Suprapubic skin (tissue), 4 donors: ENCODE measurements at places on chromosomes 3 and 15. TPM values are rescaled to one million over a fixed set of nuclear protein-coding genes. Genes with fewer than 3 reads are reported as not detected.

SCAMP5 gene
- total RNA-seq, result 3.5 TPM

SYNM gene
- total RNA-seq, result 20.3 TPM

MESP1 gene
- 1.2 TPM for total RNA-seq

TRANK1 gene
- 2.5 TPM for total RNA-seq

INAFM2 gene
- 9.1 TPM for total RNA-seq

DNA sequence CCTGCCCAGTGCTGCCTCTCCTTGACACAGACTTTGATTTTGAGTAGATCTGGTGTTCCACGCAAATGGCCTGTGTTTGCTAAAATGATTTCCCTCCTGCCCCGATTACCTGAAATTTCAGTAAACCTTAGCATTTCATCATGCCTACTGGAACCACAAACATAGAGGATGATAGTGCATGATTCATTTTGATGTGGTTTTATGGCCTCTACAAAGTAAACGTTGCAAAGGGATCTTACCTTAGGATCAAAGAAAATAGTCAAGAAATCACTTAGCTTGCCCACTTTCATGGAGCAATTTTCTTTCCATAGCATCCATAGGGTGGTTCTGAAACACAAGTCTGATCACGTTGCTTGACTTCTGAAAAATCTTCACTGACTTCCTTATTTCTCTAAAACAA is 524.6 kb upstream of the ATP11B start:
- no peak for DNase-seq

DNA sequence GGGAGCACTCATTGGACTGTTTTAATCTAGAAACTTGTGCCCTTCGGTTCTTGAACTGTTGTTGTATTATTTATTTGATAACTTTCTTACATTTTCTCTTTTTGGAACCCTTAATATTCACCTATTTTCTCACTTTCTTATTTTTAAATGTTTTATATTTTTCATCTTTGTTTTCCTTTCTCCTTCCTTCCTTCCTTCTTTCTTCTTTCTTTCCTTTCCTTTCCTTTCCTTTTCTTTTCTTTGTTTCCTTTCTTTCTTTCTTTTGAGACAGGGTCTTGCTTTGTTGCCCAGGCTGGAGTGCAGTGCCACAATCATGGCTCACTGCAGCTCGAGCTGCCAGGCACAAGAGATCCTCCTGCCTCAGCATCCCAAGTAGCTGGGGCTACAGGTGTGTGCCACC is 108.5 kb downstream of the TBC1D2B start:
- no peak for DNase-seq

DNA sequence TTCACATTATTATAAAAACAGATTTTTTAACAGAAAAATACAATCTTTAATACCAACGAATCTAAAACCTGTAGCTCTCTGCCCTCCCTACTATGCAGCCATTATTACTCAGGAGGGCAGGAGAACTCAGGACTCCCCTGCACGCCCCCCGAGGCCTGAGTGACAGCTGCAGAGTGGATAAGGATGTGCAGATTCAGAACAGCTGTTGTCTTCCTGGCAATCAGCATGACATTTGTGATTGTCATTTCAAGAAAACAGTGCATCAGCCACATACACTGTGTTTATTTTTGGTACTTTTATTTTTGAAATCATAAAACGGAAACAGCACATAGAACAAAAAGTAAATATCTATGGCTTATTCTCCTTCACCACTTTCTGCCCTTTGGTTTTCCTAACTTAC is 450.8 kb downstream of the OCA2 start:
- DNase-seq, result no peak

DNA sequence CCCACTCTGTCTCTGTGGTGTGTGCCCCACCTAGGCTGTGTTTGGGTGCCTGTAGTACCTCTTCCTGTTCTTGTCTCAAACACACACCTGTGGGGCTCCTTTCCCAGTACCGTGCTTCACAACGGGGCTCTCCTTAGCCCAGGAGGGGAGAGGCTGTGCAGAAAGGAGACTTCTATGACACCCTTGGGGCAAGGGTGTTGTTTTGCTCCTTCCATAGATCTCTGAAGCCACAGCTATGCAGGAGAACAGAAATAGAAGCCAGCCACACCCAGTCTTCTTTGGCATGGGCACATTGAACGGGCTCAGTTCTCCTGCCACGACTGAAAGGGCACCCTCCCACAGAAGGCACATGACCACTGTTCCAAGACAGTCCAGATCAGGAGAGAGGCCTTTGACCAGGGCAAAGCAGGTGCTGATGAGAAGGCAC is 74.3 kb downstream of the LIPC start:
- no peak for DNase-seq

GRCh38 chr15:39549912-39550311 is 31.0 kb upstream of the THBS1 start:
- DNase-seq, result no peak

GRCh38 chr15:31221936-31222515 is 104.6 kb upstream of the KLF13 start:
- DNase-seq, result no peak

GRCh38 chr3:45597171-45597570 is 2.6 kb downstream of the LIMD1 start:
- no peak for DNase-seq

GRCh38 chr3:43102773-43103480 is 3.0 kb downstream of the POMGNT2 start:
- no peak for DNase-seq

GRCh38 chr3:3038201-3038991 is 71.8 kb downstream of the IL5RA start:
- no peak for DNase-seq

GRCh38 chr15:89794627-89795241 is 18.6 kb downstream of the MESP2 start:
- no peak for DNase-seq

GRCh38 chr3:59899061-59899460 is 849.2 kb upstream of the CFAP20DC start:
- no peak for DNase-seq

DNA sequence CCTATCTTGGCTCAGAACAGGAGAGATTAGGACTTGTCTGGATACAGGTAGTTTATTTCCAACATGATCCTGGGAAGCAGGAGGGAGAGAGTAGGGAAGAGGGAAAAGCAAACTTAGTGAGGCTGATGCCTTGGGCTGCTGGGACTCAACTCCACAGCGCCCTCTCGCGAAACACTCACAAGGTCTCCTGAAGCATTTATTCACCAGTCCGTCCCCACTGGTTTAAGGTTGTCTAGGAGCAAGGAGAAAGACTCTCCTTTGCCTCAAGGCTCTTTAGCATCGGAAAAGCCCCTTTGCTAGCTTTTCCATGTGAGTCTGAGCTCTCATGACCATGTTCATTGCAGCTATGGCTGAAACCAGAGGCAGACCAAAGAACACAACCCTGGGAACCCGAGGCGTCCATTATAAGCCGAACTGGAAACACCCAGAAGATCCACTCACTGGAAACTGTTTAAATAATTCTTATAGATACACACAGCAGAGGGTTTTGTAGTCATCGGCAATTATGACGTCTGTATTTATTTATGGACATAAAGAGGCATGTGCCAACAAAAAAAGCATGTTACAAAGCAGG is 244.5 kb downstream of the CD47 start:
- no peak for DNase-seq

- DNase-seq, result no peak
These were observed 32.4 kb upstream of the LDHAL6B start for GRCh38 chr15:59174151-59174834.
